ENCODE measurements at places on chromosomes 7 and 10. TPM values are rescaled to one million over a fixed set of nuclear protein-coding genes. Genes with fewer than 3 reads are reported as not detected.

FRMPD2 gene
- 3.3 TPM for total RNA-seq

RHOBTB1 gene
- 30.2 TPM for total RNA-seq

VGF gene
- total RNA-seq, result 7.7 TPM

TRUB1 gene
- total RNA-seq, result 68.5 TPM

TES gene
- 15.9 TPM for total RNA-seq

ZNF862 gene
- 5.7 TPM for total RNA-seq
